ENCODE measurements at places on chromosomes 5 and 9.
A peak's percentile ranks its signal among the peaks of the same experiment; 100 is the strongest.

DNA sequence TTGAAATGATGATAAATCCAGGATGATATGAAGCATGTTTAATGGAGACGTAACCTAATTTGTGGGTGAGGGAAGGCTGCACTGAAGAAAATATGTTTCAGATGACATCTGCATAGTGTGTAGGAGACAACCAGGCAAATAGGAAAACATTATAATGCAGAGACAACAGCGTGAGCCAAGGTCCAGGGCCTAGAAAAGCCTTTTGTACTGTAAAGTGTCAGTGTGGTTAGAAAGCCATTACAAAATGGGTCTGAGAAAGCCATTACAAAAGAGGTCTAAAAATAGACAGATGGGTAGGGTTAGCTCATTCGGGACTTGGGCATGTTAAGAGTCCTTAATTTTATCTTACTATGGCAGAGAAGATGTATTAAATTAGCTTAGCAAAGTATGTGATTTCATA, 14.9 kb upstream of the GABRG2 start:
- no peak for DNase-seq

DNA sequence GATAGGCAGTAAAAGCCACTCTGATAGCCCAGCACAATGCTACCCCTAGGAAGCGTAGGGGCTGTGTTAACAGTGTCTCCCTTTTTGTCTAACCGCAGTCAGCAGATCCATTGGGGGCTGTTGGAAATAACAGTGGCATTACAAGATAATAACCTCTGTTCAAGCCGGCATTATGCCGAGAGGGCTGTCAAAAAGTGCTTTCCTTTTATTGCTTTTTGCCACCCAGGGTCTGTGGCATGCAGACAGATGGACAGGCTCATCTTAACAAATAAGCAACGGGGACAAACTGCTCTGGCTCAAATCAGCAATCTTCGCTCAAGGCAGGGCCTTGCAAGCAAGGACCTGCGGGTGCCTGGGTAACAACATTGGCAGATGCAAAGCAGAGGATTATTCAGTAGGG, 123.3 kb downstream of the TLR4 start:
- no peak for DNase-seq

- no peak for DNase-seq
Observed at GRCh38 chr9:2130941-2131340, 115.8 kb downstream of the SMARCA2 start.

DNA sequence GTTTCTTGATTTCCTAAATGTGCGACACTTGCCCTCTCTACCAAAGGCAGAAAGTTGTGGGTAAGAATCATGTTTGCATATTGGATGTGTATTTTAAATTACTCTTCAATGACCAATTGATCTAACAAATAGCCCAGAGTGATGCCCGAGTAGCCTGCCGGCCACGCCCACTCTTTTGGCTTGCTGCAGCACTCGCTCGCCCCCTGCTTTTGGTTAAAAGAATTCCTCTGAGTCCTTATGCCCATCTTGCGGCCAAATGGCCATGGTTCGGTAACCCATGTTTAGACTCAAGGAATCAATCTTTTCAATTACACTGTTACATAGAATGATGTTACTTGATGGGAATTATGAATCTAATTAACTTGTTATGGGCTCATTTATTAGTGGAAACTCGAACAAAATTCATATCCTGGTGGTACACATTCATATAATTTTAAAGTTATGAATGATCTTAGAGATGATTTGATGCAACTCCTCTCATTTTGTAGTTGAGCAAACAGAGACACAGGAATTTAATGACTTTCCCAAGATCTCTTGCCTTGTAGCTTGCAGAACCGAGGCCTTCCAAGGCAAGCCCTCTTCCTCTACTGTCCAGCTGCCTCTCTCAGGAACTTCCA, 36.5 kb downstream of the PPIC start:
- no peak for DNase-seq

DNA sequence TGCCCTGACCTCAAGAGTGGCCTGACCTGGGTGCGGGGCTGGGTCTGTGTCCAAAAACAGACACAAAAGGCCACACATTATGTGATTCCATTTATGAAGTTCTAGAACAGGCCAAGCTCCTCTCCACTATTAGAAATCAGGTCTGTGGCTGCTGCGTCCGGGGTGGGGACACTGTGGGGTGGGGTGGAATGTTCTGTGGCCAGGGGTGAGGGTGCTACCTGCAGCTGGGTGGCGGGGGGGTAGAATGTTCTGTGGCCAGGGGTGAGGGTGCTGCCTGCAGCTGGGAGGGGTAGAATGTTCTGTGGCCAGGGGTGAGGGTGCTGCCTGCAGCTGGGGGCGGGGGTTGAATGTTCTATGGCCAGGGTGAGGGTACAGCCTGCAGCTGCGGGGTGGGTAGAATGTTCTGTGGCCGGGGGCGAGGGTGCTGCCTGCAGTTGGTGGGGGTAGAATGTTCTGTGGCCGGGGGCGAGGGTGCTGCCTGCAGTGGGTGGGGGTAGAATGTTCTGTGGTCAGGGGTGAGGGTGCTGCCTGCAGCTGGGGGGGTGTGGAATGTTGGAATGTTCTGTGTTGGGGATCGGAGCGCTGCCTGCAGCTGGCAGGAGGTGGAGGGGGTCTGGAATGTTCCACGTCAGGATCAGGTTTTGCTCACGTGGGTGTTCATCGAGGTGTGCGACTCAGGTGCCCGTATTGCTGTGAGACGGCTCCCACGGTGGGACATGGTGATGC, 8.3 kb downstream of the LCN12 start:
- peak; percentile 53 for DNase-seq

DNA sequence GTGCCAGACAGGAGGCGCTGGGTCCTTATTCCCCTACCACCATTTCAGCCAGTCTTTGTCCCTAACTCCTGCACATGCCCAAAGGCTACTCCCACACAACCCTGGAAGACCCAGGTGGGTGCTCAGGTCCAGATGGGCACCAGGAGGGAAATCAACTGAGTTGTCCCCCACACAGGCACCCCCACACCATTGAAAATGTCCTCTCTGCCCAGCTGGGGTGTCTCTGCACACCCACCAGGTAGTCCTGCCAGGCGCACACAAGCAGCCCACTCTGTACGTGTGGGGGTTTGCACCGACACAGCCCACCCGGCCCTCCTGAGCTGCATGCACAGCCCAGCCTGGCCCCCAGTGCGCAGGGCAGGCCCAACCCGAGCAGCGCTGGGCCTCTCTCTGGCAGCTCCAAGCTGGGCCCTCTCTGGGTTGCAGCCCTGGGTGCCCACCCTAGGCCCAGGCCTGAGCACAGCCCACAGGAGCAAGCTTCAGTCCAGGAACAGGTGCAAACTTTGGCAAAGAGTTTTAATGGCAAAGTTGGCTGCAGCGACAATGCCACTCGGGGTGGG, 2.2 kb downstream of the RNF208 start:
- DNase-seq: no peak

Data from CD4-positive, alpha-beta T cell treated with Interleukin-6 at 100 ng/mL for 8 hours (primary cell).